Germinal center (tissue), 1 donor: ENCODE measurements at places on chromosomes 2 and 18.

DNA sequence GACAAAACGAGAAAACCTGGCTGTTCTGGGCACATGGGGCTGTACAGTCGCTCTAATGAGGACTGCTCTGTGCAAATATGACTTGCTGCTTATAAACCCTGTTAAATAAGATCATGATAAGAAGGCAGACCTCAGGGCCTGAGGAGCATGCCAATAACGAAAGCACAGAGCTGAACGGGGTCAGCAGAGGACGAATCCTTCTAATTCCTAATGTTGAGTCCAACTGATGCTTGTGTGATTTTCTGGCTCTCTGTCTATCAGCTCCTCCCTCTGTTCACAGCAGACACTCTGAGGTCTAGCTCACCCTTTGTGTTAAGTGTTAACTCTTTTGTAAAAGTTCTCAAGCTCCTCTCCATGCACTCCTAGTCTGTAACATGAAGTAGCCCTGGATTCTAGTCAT lies 167.2 kb upstream of the REV1 start:
- DNase-seq = no peak

DNA sequence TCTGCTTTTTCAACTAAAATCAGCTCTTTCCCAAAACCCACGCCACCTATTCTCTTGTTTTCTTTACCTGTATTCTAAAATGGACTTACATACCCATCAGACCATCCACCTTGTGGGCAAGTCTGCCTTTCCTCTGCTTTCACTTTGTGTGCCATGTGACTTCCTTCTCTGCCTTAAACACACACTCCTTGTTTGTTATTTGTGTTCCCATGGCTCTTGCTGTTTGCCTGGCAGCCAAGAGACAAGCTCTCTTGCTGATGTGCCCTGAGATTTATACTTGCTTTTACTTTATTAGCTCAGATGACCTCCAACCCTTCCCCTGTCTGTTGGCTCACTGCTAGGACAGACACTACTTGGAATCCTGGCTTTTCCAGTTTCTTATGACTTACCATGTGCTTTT lies 309.7 kb upstream of the LRRTM4 start:
- DNase-seq = no peak

DNA sequence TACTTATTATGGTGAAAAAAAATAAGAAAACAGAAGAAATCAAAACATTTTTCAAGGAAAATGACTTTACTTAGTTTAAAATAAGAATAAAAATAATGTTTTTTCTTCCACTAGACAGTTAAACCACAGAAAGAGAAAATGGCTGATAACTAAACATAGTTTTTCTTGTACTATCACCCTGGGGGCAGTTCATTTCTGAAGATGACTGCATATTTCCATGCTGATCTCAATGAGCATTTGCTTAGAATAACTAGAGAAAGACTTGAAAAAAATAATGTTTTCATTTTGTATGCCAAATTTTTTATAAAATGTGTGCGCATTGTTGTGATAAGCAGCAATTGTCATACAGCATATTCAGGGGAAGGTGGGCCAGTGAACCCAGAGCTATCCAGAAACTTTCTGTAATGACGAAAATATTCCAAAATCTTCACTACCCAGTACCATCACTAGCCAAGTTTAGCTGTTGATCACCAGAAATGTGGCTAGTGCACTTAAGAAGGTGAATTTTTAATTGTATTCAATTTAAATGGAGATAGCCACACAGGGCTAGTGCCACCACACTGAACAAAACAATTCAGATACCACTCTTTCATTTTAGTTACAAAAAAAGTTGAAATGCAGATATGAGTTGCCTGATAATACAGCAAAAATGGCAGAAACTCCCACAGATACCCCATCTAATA lies 513.4 kb upstream of the NETO1 start:
- no peak for DNase-seq

DNA sequence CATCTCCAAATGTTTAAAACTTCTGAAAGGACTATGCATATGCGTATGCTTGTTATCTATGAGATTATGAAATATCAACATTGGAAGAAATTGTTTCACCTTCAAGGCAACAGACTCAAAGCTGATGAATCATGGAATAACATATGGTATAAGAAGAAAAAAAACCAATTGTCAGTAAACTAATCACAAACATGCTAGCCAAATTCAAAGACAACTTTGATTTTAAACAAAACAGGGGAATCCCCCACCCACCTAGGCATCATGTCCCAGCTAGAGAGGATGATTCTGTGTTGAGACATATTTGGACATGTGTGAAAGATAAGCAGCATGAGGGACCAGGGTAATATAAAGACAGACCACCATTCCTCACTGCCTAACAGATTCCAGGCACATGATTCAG lies 147.7 kb downstream of the WDPCP start:
- DNase-seq = no peak

GRCh38 chr2:66885775-66886383 lies 451.0 kb downstream of the MEIS1 start:
- DNase-seq = no peak

GRCh38 chr2:167293172-167293781 lies 405.0 kb downstream of the XIRP2 start:
- peak; percentile 11 for DNase-seq

- no peak for DNase-seq
Observed at GRCh38 chr18:57089702-57090101, 57.2 kb upstream of the BOD1L2 start.

GRCh38 chr2:109398366-109399015 lies 215.3 kb downstream of the SEPTIN10 start:
- no peak for DNase-seq

GRCh38 chr2:11758647-11759046 lies 12.2 kb downstream of the LPIN1 start:
- DNase-seq = no peak
